Stomach (tissue), 19 donors: ENCODE measurements at places on chromosomes 6 and 20. TPM values are rescaled to one million over a fixed set of nuclear protein-coding genes. Genes with fewer than 3 reads are reported as not detected.

The GHRH gene
- total RNA-seq = not detected

The ADGRB3 gene
- total RNA-seq = 0.58 TPM

The RNF39 gene
- not detected for total RNA-seq

The ANGPT4 gene
- total RNA-seq = not detected

The PSMB9 gene
- total RNA-seq = 5.8 TPM

The MLIP gene
- not detected for total RNA-seq

GRCh38 chr6:15572296-15573016 is 90.4 kb downstream of the DTNBP1 start:
- no peaks in the 10 kb centered on the region for H3K27me3 ChIP-seq
- H3K36me3 ChIP-seq = no peaks in the 10 kb centered on the region
- no peak overlapping the region for H3K27ac ChIP-seq
- no peak overlapping the region for H3K4me3 ChIP-seq

DNA sequence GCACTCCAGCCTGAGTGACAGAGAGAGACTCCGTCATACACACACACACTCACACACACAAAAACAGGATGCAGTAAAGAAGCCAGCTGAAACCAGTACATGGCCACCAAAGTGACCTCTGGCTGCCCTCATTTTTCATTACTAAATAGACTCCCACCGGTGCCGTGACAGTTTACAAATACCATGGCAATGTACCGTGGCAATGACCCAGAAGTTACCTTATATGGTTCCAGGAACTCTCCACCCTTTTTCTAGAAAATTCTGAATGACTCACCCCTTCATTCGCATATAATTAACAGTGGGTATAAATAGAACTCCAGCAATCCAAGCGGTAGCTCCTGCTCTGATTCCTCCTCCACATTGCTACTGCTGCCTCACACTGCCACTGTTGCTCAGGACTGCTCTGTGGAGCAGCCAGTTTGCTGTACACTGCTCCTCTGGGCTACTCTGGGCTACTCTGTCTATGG is 57.7 kb downstream of the SNX5 start:
- H3K4me3 ChIP-seq = no peak overlapping the region
- H3K27me3 ChIP-seq = no peaks in the 10 kb centered on the region
- H3K36me3 ChIP-seq = no peaks in the 10 kb centered on the region

DNA sequence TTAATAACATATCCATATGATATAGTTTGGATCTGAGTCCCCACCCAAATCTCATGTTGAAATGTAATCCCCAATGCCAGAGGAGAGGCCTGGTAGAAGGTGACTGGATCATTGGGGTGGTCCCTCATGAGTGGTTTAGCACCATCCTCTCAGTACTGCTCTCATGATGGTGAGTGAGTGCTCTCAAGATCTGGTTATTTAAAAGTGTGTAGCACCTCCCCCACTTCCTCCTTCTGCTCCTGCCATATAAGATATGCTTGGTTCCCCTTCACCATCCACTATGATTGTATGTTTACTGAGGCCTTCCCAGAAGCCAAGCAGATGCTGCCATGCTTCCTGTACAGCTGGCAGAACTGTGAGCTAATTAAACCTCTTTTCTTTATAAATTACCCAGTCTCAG is 22.9 kb downstream of the IRF4 start:
- H3K27me3 ChIP-seq = no peaks in the 10 kb centered on the region
- H3K4me3 ChIP-seq = no peak overlapping the region
- H3K4me1 ChIP-seq = no peaks in the 10 kb centered on the region
- no peak overlapping the region for H3K27ac ChIP-seq

DNA sequence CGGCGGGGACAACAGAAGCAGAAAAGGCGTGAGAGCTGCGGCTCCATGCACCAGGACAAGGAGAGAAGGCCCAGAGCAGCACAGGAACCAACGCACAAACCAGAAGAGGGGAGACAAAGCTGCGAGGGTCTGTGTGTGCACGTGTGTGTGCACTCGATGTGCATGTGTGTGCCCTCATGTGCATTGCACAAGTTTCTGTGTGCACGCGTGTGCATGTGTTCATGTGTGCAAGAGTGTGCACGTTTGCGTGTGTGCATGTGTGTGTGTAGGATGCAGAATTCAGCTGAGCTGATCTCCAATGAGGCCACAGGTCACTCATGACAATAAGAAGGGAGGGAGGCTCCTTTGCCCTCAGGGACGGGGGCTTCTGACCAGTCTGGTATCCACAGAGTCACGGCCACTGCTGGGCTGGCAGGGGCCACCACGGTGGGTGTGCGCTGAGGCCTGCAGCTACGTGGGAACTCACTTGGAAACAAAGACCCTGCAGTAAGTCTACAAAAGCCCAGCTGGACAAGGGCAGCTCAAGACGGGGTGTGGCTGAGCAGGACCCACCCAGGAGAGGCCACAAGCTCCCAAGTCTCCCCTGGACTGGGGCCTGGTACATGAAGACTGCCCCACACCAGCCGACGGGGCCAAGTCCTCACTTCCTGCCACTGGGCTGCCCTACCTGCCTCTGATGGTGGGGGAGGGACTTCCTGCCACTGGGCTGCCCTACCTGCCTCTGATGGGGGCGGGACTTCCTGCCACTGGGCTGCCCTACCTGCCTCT is 48.1 kb upstream of the CHRNA4 start:
- no peak overlapping the region for H3K4me3 ChIP-seq
- H3K36me3 ChIP-seq = no peaks in the 10 kb centered on the region
- H3K4me1 ChIP-seq = no peaks in the 10 kb centered on the region
- no peak overlapping the region for H3K27ac ChIP-seq
- no peak for DNase-seq

- DNase-seq = no peak
- H3K4me1 ChIP-seq = no peaks in the 10 kb centered on the region
- H3K27me3 ChIP-seq = no peaks in the 10 kb centered on the region
- H3K4me3 ChIP-seq = no peak overlapping the region
- H3K27ac ChIP-seq = no peak overlapping the region
Measured at GRCh38 chr20:59269411-59270025, 30.9 kb upstream of the EDN3 start.

- H3K36me3 ChIP-seq = no peaks in the 10 kb centered on the region
- DNase-seq = no peak
- no peaks in the 10 kb centered on the region for H3K4me1 ChIP-seq
- no peak overlapping the region for H3K4me3 ChIP-seq
- no peak overlapping the region for H3K27ac ChIP-seq
Measured at GRCh38 chr6:10310826-10311225, 104.0 kb downstream of the TFAP2A start.

DNA sequence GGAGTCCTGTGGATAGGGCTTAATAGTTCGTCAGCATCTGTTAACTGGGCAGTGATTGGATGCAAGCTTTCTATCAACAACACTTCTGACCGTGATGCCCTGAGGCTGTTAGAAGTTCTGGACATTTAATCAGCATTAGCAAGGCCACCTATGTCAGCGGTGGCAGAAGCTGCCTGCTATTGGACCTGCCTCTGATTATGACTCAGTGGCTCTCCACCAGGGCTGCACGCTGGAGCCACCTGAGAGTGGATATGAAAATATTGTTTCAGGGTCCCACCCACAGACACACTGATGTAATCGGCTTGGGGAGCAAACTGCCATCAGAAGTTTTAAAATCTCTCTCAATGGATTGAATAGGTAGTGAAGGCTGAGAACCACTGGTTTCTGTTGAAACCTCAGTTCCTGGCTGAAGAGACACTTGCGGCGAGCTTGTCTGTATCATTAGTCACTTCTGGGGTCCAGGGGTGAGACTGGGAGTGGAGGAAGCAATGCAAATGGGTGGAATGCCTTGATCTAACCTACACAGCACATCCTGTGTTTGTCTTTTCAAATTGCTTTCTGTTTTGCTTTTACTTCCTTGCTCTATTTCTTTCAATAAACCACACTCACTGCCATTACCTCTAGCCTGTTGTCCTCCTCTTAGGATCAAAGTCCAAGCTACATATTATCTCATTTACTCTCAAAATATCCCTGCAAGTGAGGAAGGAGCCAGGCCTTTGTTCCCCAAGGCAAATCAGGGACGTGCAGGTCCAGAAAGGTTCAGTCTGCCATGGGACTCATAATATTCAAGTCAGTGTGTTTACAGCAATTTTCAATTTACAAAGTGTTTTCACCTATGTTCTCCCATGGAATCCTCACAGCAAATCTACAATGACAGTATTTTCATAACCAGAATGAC is 4.2 kb downstream of the CLIC5 start:
- H3K36me3 ChIP-seq = no peaks in the 10 kb centered on the region
- H3K27ac ChIP-seq = peak overlapping the region; percentile 23
- H3K4me3 ChIP-seq = no peak overlapping the region
- peak; percentile 30 for DNase-seq
- peaks cover 16% of the 10 kb centered on the region for H3K4me1 ChIP-seq

DNA sequence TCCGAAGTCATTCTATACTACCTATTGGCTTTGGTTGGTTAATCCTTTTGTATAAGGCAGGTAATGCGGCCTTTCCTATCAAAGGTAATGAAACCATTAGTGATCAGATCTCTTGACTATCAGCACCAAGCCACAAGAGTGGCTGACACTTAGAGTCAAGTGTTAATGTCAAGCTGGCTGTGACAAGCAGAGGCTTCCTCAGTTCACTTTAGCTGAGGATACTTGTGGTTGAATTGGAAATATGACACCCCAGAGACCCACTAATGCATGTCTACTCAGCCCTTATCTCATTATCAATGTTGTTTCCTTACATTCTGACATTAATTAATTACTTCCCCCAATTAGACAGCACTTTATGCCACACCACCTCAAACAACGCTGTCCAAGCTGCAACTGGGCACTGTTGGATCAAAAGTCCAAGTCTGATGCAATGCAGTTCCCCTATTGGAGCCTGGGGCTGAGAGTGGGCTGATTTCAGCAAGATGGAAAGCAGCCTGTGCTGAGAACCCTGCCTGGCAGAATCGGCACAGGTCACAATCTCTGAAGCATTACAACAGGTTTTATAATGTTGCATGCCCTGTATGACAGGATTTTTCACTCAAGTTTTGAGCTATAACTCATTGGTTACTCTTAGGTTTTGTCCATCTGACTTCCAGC is 273.5 kb downstream of the COL12A1 start:
- no peak overlapping the region for H3K4me3 ChIP-seq
- H3K27me3 ChIP-seq = no peaks in the 10 kb centered on the region
- DNase-seq = peak; percentile 10
- H3K27ac ChIP-seq = no peak overlapping the region

DNA sequence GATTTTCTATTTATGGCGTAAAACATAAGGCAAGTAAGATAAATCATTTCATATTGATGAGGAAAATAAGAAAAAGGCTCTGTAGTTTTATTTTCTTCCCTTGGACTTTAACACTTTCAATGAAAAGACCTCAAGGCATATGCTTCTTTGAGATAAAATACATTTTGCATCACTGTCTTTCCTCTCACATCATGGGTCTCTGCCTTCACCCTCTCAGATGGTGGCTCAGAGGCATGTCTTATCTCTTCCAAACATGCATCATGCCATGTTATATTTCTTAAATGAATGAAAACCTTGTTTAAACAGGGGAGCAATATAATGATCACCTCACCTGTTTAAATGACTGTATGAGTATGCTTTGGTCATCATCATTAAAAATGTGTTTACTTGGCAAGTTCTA is 59.3 kb downstream of the PRL start:
- DNase-seq = no peak
- H3K27ac ChIP-seq = no peak overlapping the region
- no peak overlapping the region for H3K4me3 ChIP-seq
- H3K27me3 ChIP-seq = no peaks in the 10 kb centered on the region
- H3K36me3 ChIP-seq = no peaks in the 10 kb centered on the region

GRCh38 chr20:4961746-4962145 is 39.6 kb downstream of the SLC23A2 start:
- no peaks in the 10 kb centered on the region for H3K36me3 ChIP-seq
- H3K4me3 ChIP-seq = no peak overlapping the region
- DNase-seq = no peak

GRCh38 chr20:50515471-50516106 is 5.4 kb downstream of the PTPN1 start:
- no peaks in the 10 kb centered on the region for H3K27me3 ChIP-seq
- H3K36me3 ChIP-seq = no peaks in the 10 kb centered on the region
- H3K27ac ChIP-seq = no peak overlapping the region

- no peaks in the 10 kb centered on the region for H3K4me1 ChIP-seq
- H3K4me3 ChIP-seq = no peak overlapping the region
- no peak for DNase-seq
- H3K27me3 ChIP-seq = no peaks in the 10 kb centered on the region
- no peaks in the 10 kb centered on the region for H3K36me3 ChIP-seq
Measured at GRCh38 chr6:114580882-114581281, 238.1 kb upstream of the HS3ST5 start.

DNA sequence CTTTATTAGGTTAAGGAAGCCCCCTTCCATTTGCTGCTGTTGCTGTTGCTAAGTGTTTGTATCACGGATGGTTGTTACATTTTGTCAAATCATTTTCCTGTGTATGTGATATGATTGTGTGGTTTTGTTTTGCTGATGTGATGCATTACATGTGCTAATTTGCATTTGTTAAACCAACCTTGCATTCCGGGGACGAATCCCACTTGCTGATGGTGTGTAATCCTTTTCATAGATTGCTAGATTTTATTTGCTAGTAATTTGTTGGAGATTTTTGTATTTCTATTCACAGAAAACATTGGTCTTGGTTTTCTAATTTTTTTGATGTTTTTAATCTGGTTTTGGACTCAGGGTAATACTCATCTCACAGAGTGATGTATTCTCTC is 167.8 kb downstream of the WDR27 start:
- no peak overlapping the region for H3K27ac ChIP-seq
- H3K4me1 ChIP-seq = peaks cover 5% of the 10 kb centered on the region
- H3K36me3 ChIP-seq = no peaks in the 10 kb centered on the region
- no peak for DNase-seq

DNA sequence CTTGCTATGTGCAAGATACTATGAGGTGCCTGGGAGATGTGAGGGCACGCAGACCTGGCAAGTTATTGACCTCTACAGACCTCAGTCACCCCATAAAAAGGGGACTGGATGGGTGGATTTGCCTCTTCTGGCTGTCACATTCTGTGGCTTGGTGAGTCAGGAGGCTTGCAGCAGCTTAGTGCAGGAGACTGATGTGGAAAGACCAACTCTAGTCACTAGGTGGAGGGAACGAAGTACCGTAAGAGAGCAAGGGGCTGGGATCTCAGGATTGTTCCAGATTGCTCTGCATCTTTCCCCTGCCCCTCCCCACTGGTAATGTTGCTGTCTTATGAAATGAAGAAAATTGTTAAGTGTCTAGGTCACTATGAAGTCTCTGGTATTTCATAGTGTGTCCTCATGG is 3.3 kb downstream of the MAPRE1 start:
- peaks cover 34% of the 10 kb centered on the region for H3K4me1 ChIP-seq
- H3K27ac ChIP-seq = peak overlapping the region; percentile 99
- peaks cover 26% of the 10 kb centered on the region for H3K36me3 ChIP-seq
- no peak for DNase-seq
- H3K27me3 ChIP-seq = no peaks in the 10 kb centered on the region

GRCh38 chr6:133191323-133191722 is 49.8 kb upstream of the EYA4 start:
- H3K36me3 ChIP-seq = no peaks in the 10 kb centered on the region
- no peak overlapping the region for H3K27ac ChIP-seq
- no peaks in the 10 kb centered on the region for H3K27me3 ChIP-seq
- H3K4me1 ChIP-seq = no peaks in the 10 kb centered on the region
